ENCODE measurements at places on chromosomes 7 and 10. TPM values are rescaled to one million over a fixed set of nuclear protein-coding genes. Genes with fewer than 3 reads are reported as not detected.

Gene PDK4
- 27.6 TPM for total RNA-seq

Gene CPN1
- total RNA-seq, result not detected

Gene GBX1
- not detected for total RNA-seq

Gene MINPP1
- 19.7 TPM for total RNA-seq

Gene ZNF736
- 15.2 TPM for total RNA-seq

Gene ZSCAN25
- 10.4 TPM for total RNA-seq

Gene NUTM2E
- total RNA-seq, result not detected

Gene CCDC172
- total RNA-seq, result not detected

Gene TCAF2
- total RNA-seq, result 0.32 TPM

Gene ANKRD61
- total RNA-seq, result not detected

Gene FKBP6
- not detected for total RNA-seq

Gene MPP7
- total RNA-seq, result 25.7 TPM

Gene STK31
- 0.96 TPM for total RNA-seq

Gene ZNF853
- 0.91 TPM for total RNA-seq

Gene TFPI2
- total RNA-seq, result 1.6 TPM

Gene HABP2
- 0.79 TPM for total RNA-seq

Gene RARRES2
- 122 TPM for total RNA-seq

All from colonic mucosa (tissue), 4 donors.